ENCODE measurements at places on chromosomes 4 and X.
A peak's percentile ranks its signal among the peaks of the same experiment; 100 is the strongest.

DNA sequence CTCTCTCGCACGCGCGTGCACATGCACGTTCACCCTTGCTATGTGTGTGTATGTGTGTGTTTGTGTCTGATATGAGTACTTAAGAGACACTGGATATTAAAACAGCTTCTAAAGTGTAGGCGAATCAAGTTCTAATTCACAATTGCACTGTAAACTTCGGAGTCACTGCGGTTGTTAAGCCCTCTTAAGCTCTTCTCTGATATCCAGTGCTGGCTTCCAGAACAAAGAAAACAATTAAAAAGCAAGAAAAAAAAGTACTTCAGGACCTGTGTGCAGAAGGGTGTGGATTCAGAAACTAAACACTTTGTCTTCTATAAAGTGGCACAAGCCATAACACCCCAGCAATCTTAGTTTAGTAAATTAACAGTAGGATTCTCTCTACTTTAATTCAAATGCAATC is 300.2 kb downstream of the PCDH7 start:
- no peak for DNase-seq

GRCh38 chr4:166280642-166281041 is 407.6 kb downstream of the TLL1 start:
- no peak for DNase-seq

- DNase-seq: no peak
Observed at GRCh38 chr4:4490041-4490440, 51.8 kb downstream of the STX18 start.

DNA sequence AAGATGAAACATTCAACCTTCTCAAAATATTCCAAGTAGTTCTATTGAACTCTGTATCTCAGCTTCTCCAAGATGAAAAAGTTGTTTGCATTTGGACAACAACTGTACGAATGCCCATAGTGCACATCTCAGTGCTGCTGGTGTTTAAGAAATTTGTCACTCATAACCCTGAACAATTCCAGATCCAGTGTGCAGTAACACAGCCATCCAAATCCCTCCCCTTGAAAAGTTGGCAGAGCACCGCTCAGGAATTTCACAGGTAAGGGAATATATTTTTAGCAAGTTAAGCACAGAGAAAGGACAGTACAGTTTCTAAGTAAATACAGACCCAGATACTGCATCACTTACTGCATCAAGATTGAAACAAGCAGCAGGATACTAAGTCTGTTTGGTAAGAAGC is 104.7 kb downstream of the CNOT6L start:
- DNase-seq: no peak

GRCh38 chrX:148024425-148025148 is 43.5 kb downstream of the FMR1NB start:
- no peak for DNase-seq

DNA sequence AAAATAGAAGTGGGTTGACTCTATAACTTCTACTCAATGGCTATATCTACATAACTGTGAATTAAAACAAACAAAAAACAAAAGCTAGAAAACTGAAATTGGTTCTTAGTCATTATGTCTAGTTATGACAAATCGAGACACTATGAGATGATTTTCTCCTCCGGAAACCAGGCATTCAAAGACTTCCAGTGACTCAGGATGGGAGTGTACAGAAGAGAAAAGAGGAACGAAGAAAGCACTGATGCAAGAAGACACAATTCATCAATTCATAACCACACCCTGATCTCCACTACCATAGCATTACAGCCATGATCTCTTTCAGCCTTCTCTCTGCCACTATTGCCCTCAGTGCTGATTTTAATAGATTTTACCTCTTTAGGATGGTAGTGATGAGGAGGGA is 253.6 kb downstream of the CBLL2 start:
- DNase-seq: peak; percentile 24

- DNase-seq: no peak
Observed at GRCh38 chr4:41215155-41215554, 813 bp upstream of the APBB2 start.

GRCh38 chrX:44935172-44935571 is 62.2 kb downstream of the KDM6A start:
- DNase-seq: no peak

DNA sequence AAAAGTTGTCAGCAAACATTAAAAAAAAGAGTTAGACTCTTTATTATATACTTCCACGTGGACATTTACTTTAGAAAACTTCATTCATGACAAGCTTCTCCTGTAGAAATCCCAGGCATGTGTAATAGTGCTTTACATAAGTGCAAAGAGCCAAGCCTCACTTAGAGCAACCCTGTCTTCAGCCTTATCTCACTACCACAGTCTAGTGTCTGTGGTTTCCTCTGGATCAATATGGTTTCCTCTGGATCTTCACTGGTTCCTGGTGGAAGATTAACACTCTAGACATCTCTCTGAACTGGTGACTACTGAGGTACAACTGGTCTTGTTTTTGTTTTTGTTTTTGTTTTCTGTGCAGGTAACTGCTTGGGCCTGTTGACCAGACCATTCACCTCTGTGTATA is 18.4 kb upstream of the ARMCX5 start:
- no peak for DNase-seq

- DNase-seq: peak; percentile 65
Observed at GRCh38 chr4:169024762-169025161, 14.7 kb upstream of the CBR4 start.

- no peak for DNase-seq
Observed at GRCh38 chr4:83269256-83269655, 15.3 kb downstream of the COQ2 start.

GRCh38 chrX:13664020-13664419 is 11.1 kb downstream of the TCEANC start:
- DNase-seq: no peak

DNA sequence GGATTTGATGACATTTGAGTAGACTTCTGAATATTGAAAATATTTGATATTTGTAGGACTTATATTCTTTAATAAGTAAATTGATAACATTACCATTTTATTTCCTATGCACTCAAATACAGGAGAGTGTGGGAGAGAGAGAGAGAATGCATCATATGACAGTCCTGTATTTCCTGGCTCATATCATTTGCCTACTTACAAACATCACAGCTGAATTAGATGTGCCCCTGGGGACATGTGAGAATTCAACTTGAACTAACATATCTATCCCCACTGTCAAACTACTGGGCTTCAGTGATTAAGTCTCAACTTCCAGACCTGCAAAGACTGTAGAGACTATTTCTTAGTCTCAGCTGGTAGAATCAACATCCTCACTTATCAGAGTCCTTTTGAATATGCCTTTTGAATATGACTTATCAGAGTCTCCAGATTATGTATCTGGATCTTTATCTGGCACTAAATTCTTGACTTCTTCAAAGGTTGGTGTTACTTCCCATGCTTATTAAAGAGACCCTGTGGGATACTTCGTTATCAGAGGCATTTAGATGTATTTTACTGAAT is 75.5 kb downstream of the PABPC4L start:
- DNase-seq: no peak

DNA sequence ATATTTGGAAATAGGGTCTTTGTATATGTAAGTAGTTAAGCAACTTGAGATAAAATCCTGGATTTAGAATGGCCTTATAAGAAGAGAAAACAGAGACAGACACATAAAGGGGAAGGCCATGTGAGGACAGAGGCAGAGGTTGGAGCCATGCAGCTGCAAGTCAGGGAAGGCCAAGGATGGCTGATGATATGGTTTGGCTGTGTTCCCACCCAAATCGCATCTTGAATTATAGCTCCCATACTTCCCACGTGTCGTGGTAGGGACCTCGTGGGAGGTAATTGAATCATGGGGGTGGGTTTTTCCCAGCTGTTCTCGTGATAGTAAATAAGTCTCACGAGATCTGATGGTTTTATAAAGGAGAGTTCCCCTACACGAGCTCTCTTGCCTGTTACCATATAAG is 76.3 kb downstream of the STK32B start:
- DNase-seq: no peak

GRCh38 chr4:104188301-104188700 is 306.4 kb downstream of the CXXC4 start:
- no peak for DNase-seq

DNA sequence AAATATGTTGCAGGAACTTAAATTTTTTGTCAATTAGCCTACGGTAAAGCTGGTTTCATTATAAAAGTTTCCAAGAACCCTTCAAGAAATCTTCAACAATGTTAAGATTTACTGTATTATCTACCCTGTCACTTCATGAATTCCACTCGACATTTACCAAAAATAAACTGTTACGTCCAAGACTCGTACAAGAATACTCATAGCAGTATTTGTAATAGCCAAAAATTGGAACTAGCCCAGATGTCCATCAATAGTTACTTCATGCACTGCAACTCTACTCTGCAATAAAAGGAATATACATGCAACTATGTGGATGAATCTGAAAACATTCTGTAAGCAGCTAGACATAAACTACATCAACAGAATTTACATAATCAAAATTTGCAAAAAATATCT is 13.4 kb downstream of the RBMX start:
- DNase-seq: no peak

DNA sequence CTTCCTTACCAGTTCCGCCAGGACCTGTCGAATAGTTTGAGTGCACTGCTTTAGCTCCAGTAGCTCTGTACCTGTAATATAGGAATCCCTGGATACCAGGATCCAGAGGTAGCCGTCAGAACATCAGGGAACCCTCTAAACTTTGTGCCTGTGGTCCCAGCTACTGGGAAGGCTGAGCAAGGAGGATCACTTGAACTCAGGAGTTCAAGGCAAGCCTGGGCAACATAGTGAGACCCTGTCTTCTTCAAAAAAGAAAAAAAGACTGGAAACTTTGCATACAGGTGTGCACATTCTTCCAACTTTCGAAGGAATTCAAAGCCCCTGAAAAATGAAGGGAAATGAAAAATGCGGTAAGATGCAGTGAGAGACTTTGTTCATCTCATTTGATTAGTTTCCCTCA is 32.6 kb upstream of the FAM193A start:
- DNase-seq: no peak

GRCh38 chr4:4518747-4519146 is 23.1 kb downstream of the STX18 start:
- DNase-seq: no peak

- no peak for DNase-seq
Observed at GRCh38 chr4:70667740-70668535, 1.6 kb upstream of the JCHAIN start.

DNA sequence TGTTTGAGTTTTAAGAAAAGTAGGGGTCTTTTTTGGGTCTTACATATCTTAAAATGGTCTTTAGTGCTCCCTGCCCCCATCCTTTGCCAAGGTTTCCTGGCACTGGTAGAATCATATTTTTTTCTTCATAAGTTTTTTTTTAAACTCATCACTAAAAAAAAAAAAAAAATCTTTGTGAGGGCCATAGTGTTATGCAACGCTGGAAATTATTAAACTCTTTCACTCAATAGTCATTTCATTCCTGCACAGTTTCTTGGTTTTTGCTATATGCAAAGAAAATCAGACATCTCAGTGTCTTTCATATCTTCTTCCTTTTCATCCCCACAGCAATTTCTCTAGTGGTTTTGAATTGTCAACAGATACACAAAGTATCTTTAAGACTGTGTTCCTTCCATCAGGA is 95.6 kb downstream of the TMA16 start:
- no peak for DNase-seq

GRCh38 chr4:74335341-74336021 is 27.2 kb downstream of the EPGN start:
- DNase-seq: peak; percentile 7

- DNase-seq: no peak
Observed at GRCh38 chr4:58766763-58767162, 1656.6 kb upstream of the IGFBP7 start.

DNA sequence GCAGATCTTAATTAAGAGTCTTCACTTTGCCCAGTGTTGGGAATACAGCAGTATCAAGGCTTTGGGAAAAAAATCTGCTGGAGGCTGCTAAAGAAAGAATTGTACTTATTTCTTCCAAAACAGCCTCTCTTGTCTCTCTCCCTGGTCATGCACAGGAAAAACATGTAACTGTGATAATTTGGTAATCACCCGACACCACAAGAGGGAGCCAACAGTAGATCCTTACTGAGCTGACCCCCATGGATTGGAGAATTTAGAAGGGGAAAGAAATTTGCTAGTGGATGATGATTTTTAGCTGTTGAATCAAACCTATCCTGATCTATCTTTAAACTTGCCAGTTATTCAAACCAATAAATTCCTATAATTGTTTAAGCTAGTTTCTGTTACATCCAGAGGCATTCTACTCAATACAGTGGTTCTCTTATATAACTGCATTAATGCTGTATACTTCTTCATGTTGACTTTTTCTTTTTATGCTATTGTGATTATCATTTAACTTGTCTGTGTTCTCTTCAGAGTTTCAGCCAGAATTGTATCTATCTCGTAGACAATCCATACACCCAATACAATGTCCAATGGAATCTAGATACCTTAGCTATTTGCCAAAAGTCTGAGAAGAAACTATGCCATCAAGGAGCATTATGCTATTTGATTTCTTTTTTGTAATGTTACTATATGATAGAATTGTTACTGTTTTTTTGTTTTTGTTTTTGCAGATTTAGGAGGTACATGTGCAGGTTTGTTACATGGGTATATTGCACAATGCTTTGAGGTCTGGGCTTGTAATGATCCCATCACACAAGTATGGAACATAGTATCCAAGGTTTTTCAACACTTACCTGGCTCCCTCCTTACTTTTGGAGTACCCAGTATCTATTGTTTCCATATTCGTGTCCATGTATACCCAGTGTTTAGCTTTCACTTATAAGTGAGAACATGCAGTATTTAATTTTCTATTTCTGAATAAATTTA is 31.3 kb upstream of the ARHGEF38 start:
- peak; percentile 65 for DNase-seq

DNA sequence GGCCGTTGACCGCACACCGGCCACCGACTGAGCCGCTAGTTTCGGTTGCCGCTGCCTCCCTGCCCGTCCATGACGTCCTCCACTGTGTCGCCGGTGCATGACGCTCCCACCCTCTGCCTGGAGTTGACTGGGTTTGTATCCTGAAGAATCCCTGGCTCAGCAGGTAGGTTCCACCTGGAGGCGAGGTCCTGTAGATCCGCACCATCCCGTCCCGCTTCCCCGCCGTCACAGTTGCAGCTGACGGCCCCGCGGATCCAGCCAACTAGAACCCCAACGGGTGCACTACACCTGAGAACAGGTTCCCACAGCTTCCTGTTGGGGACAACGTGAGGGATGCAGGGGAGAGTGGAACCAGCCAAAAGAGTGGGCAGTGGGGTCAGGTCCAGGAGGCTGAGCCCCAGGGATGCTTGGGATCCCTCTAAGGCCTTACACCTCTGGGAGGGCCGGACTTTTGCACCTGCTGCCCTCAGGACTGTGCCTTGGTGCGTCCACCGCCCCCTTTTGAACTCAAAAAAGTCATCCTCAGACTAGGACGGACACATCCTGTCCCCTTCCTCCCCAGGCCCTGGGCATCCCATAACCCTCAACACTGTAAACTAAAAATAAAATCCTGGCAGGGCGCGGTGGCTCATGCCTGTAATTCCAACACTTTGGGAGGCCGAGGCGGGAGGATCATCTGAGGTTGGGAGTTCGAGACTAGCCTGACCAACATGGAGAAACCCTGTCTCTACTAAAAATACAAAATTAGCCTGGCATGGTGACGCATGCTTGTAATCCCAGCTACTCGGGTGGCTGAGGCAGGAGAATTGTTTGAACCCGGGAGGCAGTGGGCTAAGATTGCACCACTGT is 1.1 kb upstream of the SLBP start:
- DNase-seq: no peak

- DNase-seq: no peak
Observed at GRCh38 chr4:69039071-69039470, 57.2 kb upstream of the UGT2B7 start.

Data from GM13976 (cell line).